ENCODE measurements at places on chromosomes 2 and 18.

GRCh38 chr2:166560022-166560421, 66.0 kb upstream of the SCN7A start:
- DNase-seq = no peak

GRCh38 chr2:120914839-120915521, 179.3 kb downstream of the GLI2 start:
- DNase-seq = no peak

DNA sequence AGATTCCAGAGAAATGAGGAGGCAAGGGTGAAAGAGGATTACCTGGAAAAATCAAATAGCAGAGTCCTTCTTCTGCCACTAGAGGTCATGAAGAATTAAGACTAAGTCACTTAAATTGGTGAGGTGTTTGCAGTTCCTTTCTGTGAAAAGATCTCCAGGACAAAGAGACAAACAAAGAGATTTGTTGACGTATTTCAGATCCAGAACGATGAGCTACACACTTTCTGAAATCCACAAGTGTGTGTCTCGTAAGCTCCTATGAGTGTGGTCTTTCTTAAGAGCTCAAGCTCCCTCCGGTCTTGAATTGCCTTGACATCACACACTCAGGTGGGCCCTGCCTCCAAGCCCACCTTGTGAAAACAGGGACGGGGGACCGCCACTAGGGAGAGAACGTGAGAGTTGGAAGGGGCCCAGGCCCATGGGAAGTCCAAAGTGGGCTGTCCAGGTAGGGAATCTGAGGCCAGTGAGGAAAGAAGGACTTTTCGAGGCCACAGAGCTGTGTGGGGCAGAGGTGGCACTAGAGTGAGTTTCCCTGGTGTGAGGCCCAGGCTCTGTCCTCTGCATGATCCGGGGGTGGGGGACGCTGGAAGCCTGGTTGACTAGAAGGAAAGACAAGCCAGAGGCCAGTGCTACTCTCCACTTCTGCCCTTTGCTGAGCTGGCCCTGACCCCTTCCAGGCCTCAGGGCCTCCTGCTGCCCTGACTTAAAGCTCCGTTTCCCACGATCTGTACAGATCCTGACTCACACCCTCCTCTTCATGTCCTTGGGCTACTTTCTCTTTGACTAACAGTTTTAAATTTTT, 168.1 kb upstream of the NCK2 start:
- DNase-seq = no peak

GRCh38 chr2:210480079-210480478, 3.5 kb upstream of the LANCL1 start:
- DNase-seq = no peak

DNA sequence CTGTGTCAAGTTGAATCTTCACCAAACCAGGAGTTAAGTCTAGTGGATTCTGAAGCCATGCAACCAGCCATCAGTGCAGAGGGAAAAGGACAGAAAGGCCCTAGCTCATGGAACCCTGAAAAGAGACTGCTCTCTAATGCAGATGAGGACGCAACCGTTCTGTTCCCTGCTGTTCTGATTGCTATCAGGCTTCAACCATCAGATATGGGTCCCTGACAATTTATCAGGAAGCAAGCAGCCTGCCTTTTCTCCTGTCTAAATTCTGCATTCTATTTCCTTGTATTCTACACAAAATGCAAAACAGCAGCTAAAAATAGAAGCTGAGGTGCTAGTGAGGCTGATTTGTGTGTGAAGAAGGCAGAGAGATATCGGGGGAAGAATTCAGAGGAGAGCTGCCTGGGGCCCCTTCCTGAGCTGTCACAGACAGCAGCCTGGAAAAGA, 68.4 kb upstream of the RTN4 start:
- DNase-seq = no peak

- no peak for DNase-seq
Observed at GRCh38 chr2:71612581-71613402, 159.4 kb downstream of the DYSF start.

GRCh38 chr2:239928391-239929350, 96.5 kb downstream of the NDUFA10 start:
- DNase-seq = no peak
